ENCODE measurements at places on chromosomes 5 and 9. TPM values are rescaled to one million over a fixed set of nuclear protein-coding genes. Genes with fewer than 3 reads are reported as not detected.

The CLIC3 gene
- total RNA-seq: 0.55 TPM

The NXNL2 gene
- 8.5 TPM for total RNA-seq

The ADAMTS19 gene
- 1.2 TPM for total RNA-seq

The ADRB2 gene
- total RNA-seq: 0.22 TPM

The FRRS1L gene
- total RNA-seq: 2.5 TPM
